GM23248 (cell line): ENCODE measurements at places on chromosomes 6 and 20. TPM values are rescaled to one million over a fixed set of nuclear protein-coding genes. Genes with fewer than 3 reads are reported as not detected.

- no peak for DNase-seq
Observed at GRCh38 chr6:96899451-96899998, 1.8 kb upstream of the NDUFAF4 start.

- DNase-seq: no peak
Observed at GRCh38 chr20:57878786-57879424, 169.1 kb upstream of the PMEPA1 start.

Gene GINS1
- 4.4 and 5.2 TPM in 2 replicates for polyA plus RNA-seq

Gene CHMP4B
- polyA plus RNA-seq: 4.7 and 5.5 TPM in 2 replicates

Gene ITPR3
- 4.8 and 4.9 TPM in 2 replicates for polyA plus RNA-seq
